RKO (cell line): ENCODE measurements at places on chromosomes 13 and 19.
A peak's percentile ranks its signal among the peaks of the same experiment; 100 is the strongest.

- DNase-seq: no peak
Measured at GRCh38 chr19:55619286-55619685, 5.1 kb downstream of the ZNF784 start.

- DNase-seq: no peak
Measured at GRCh38 chr19:55525289-55526101, 11.4 kb downstream of the SBK2 start.

DNA sequence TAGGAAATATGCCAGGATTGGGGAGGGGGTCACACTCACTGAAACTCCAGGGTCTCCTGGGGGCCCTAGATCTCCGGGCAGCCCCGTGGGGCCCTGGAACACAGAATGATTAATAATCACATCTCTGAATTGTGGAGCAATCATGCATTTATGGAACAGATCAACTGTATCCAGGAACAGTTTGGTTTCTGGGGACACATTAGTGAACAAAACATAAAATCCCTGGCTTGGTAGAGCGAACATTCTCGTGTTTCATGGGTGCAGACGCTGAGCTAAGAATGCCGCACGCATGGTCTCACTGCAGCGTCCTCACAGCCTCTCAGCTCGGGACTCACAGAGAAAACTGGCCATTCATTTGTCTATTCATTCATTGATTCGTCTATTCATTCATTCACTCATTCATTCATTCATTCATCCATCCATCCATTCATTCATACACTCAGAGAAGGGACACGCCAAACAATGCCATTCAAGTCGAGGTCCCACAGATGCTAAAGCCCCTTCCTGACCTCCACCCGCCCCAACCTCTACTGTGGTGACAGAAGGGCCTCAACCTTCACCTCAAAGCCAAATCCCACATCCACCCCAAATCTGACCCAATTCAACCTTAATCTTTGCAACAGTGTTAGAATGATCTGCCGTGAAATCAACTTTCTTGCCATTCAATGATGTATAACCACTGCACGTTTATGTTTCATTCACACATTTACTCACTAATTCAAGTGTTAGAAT lies 35.0 kb upstream of the OLFM2 start:
- no peak for DNase-seq

DNA sequence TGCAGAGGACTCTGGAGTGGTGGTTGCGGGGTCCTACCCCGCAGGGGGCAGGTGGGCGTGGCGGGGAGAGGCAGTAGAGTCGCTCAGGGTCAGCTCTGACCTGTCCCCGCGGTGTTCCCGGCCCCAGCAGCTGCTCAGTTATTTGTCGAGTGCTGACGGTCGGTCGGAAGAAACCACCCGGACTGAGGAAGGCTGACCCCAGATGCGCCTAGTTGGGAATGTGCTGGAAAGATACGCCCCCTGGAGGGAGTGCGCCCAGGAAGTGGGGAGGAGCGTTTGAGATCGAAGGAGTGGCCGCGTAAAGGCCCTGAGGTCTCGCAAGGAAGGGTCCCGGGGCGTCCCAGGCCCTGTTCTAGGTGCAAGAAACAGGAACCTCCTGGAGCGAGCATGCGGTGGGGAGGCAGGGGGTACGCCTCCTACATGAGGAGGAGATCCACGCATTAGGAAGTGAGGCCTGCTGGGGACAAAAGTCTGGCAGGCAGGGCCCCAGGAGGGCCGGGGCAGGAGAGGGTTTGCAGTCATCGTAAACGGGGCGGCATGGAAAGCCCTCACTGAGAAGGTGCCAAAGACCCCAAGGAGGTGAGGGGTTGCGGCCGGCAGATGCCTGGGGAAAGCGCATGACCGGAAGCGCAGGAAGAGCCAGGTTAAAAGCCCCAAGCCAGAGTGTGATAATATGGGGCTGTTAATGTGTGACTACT lies 9.2 kb downstream of the CCDC8 start:
- DNase-seq: peak; percentile 51

- no peak for DNase-seq
Measured at GRCh38 chr19:49911381-49912145, 14.9 kb upstream of the IL4I1 start.

DNA sequence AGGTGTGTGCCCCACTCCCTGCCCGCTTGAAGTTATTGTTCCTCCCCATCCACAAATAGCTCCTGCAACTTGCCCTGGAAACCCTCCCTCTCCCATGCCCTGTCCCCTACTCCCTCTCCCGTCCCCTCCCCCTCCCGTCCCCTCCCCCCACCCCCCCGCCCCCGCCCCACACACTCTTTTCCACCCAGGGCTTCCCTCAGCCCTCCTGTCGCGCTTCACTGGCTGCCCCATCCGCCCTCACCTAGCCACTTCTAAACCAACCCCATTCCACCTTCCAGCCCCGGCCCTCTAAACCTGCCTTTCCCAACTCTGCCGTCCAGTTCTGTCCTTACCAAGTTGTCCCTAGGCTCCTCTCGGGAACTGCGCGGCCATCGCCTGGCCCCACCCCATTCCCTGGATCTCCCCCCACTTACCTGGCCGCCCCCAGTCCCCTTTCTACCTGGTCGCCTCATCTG lies 993 bp downstream of the RGL3 start:
- no peak for DNase-seq

DNA sequence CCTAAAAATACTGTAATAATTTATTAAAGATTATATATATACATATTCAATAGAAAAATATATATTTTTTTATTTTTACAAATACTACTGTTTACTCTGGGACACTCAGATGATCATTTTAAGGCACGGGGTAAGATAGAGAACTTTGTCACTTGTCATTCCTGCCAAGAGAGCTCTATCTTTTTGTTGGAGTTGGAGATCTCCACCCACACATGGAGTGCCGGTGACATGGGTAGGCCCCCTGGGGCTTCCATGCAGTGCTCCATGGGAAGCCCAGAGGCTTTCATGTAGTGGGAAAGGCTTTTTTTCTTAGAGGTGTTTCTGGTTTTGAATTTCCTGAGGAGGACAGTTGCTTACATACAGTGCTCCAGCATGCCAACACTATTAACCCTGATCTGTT lies 81.4 kb downstream of the LMO7 start:
- no peak for DNase-seq

DNA sequence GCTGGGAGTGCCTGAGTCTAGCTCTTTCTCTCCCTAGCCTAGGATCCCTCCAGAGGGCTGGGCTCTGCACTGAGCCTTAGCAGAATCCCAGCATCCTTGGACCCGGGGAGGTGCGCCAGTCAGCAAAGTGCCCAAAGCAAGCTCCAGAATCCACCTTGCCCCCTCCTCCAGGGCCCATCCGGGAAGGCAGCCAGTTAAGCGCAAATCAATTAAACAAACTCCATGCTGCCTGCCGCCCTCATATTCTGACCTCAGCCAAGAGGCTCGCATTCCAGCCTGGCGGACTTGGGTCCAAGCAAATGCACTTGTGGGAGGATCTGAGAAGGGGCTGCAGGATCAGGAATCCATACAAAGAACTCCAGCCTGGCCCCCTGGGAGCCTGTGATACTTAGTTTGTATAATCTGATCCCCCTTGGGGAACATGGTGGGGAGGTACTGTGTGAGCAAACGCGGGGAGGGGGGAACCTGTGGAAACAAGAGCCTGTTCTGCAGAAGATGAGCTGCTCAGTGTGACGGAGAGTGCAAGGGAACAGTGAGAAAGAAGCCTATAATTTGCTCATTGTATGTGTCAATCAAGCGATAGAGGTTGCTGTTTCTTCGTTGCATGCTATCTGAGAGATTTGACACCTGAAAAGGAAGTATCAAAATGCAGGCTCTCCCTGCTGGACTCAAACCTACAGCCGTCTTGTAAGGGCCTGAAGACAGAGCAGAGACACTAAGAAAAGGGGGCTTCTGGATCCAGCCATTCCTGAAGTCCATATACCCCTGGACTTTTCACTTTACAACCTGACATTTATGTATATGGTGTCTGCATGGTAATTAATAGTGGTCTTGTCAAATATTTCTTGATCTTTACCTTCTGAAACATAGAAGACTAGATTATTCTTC lies 29.4 kb downstream of the ZNRF4 start:
- no peak for DNase-seq

DNA sequence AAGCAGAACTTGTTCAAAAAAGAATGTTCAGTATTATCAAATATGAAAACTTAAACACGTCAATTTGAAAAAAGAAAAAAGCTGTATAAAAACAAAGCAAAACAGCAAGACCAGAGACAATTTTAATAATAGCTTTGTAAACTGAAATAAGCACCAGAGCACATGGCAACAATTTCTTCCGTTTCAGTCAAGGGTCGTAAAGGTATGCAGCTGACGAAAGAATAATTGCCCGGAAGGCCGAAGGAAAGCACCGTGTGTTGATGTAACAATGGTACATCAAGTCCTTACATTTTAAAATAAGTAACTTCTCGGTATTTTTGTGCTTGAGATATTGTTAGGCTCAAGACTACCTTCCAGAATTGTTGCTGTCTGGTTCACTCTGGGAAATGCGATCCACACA lies 1.7 kb downstream of the PROSER1 start:
- DNase-seq: peak; percentile 73

DNA sequence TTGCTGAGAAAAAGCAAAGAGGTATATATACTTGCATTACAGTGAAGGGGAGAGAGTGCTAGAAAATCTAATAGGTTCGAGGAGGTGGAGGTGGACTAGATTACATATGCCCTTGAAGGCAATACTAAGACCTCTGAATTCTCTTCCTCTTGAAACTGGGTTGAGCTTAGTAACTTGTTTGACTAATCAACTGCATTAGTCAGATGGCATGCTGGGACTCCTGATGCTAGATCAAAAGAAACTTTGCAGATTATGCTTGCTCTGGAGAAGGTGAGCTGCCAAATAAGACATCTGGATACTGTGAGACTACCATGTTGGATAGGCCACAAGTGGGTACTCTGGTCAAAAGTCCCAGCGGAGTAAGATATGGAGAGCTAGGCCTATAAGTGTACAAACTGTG lies 331.3 kb downstream of the KLF5 start:
- DNase-seq: peak; percentile 17

GRCh38 chr19:45994456-45994997 lies 740 bp upstream of the CCDC61 start:
- peak; percentile 78 for DNase-seq

GRCh38 chr13:45086484-45086883 lies 33.8 kb upstream of the GTF2F2 start:
- DNase-seq: no peak

GRCh38 chr19:45040059-45040771 lies 1.4 kb downstream of the CLASRP start:
- no peak for DNase-seq

- DNase-seq: no peak
Measured at GRCh38 chr13:29067306-29067945, 247.3 kb downstream of the MTUS2 start.

- DNase-seq: peak; percentile 68
Measured at GRCh38 chr13:79451500-79451962, 29.4 kb upstream of the NDFIP2 start.

DNA sequence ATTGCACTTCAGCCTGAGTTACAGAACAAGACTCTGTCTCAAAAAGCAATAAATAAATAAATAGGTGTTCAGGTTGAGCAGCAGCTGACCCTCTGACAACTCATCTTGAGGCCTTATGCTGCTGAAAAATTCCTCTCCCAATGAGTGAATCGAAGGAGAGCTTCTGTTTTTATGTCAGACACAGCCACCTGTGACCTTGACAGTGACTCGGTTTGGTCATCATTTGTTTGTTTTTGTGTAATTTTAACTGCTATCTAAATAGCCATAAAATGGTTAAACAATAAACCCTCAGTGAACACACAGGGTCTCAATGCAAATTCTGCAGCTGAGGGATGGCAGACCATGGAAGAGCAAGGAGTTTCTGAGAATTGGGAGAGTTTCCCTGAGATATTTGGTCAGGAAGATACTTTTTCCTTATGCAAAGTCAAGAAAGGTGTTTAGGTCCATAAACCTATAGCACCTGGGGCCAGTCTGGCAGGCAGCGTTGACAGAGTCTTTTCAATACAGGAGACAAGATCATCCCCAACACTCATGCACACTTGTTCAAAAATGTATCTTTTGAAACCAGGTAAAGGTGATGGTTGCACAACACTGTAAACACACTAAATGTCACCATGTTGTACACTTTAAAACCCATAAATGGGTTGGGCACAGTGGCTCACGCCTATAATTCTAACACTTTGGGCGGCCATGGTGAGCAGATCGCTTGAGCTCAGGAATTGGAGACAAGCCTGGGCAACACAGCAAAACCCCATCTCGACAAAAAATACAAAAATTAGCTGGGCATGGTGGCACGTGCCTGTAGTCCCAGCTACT lies 16.6 kb upstream of the SLC25A30 start:
- no peak for DNase-seq

GRCh38 chr13:113298043-113298945 lies 1.3 kb downstream of the LAMP1 start:
- DNase-seq: peak; percentile 41

GRCh38 chr13:45826731-45827130 lies 24.8 kb downstream of the SIAH3 start:
- no peak for DNase-seq

- peak; percentile 52 for DNase-seq
Measured at GRCh38 chr13:114167426-114167825, 11.6 kb upstream of the CFAP97D2 start.
